ENCODE measurements at places on chromosomes 16 and 17. TPM values are rescaled to one million over a fixed set of nuclear protein-coding genes. Genes with fewer than 3 reads are reported as not detected.

Gene FBXW10
- total RNA-seq = not detected

Gene SHISA9
- total RNA-seq = not detected

Gene C17orf67
- total RNA-seq = 0.16 TPM

Gene SRCIN1
- total RNA-seq = not detected

Gene WSCD1
- total RNA-seq = 0.72 TPM

Gene ADAD2
- total RNA-seq = not detected

Gene RGS11
- total RNA-seq = 5.2 TPM

Gene CFAP20
- 61.9 TPM for total RNA-seq

Gene PCGF2
- total RNA-seq = 2.9 TPM
